ENCODE measurements at places on chromosomes 6 and 20. TPM values are rescaled to one million over a fixed set of nuclear protein-coding genes. Genes with fewer than 3 reads are reported as not detected.

The B3GALT4 gene
- 0.45 TPM for total RNA-seq

The SLC17A3 gene
- not detected for total RNA-seq

The PTCHD4 gene
- total RNA-seq: 1.2 TPM

The TMEM170B gene
- 0.83 TPM for total RNA-seq

The SNPH gene
- 11.2 TPM for total RNA-seq

The CST3 gene
- total RNA-seq: 380 TPM

The NRN1 gene
- total RNA-seq: 3.4 TPM

The HDGFL1 gene
- not detected for total RNA-seq

The SIGLEC1 gene
- total RNA-seq: not detected

The WTAP gene
- 88.4 TPM for total RNA-seq

The WFDC10B gene
- total RNA-seq: not detected

The KCNK5 gene
- total RNA-seq: not detected

The PPIL6 gene
- total RNA-seq: 4.2 TPM
